A549 (cell line): ENCODE measurements at places on chromosomes 4 and X. TPM values are rescaled to one million over a fixed set of nuclear protein-coding genes. Genes with fewer than 3 reads are reported as not detected.

DNA sequence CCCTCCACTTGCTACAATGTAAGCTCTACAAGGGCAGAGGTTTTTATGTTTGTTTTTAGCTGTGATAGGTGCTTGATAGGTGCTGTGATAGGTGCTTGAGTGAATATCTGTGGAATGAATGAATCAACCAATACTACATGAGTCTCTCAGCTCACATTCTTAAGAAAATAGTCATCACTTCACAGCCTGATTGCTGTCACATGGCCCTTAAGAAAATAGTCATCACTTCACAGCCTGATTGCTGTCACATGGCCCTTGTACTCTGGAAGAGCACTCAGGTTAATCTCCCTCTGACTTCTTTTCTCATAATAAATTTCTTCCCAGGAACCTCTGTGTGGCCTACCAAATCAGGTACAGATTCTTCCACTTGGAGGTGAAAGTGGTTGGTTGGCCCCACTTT is 335.2 kb downstream of the TENM3 start:
- DNase-seq = no peak

DNA sequence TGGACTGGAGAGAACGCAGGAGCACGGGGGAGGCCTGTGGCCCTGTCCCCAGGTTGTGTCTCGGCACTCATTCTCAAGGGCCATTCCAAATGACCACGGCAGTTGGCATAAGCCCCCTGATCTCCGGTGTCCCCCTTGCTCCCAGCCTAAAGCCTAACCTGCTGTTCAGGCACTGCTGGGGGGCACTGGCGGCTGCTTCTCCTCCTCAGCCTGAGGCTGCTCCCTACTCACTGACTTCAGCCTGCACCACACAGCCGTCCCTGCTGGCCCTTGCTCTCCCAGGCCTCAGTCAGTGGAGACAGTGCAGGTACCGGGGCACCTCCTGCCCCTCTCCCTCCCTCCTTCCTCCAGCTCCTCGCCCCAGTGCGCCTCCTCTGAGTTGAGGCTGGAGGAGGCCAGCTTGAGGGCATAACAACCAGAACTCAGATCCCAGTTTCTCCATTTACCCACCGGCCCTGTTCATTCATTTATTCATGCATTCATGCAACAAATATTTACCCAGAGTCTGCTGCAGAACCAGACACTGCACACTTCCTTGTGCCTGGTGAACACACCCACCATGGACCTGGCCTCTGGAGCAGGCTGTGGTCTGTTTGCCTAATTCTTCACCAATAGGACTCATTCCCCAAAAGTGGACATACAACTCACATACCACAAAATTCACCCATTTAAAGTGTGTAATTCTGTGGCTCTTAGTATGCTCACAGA is 65.0 kb downstream of the CPZ start:
- no peak for DNase-seq

- DNase-seq = no peak
These were observed 4.5 kb downstream of the PLXNB3 start for GRCh38 chrX:153768311-153769157.

GRCh38 chrX:119991005-119991787 is 47.6 kb upstream of the NKAP start:
- DNase-seq = no peak

PPP1R2C gene
- not detected in 3 replicates for polyA plus RNA-seq

USO1 gene
- 54.7 to 60.4 TPM (median 56.4 TPM) in 3 replicates for polyA plus RNA-seq

DNA sequence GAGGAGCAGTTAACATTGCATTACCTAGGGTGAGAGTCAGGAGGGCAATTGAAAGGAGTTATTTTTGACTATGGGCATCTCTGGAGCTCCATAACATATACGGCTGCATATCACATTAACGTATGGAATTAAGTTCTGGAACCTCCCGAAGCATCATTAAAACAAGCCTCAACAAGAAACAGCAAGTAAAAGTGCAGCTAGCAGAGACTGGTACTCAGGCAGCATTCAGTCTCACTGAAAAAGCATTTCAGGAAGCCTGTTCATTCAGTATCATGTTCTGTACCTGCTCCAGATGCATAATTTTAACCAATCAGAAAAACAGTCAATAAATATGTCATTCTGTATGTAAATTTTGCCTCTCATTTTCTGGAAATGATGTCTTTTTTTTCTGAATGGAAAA is 299.6 kb downstream of the EPHA5 start:
- no peak for DNase-seq

GRCh38 chrX:31057291-31057690 is 14.6 kb downstream of the FTHL17 start:
- no peak for DNase-seq

GRCh38 chr4:153645183-153645582 is 38.9 kb upstream of the TLR2 start:
- DNase-seq = no peak

GRCh38 chrX:154140206-154140605 is 3.8 kb upstream of the OPN1LW start:
- no peak for DNase-seq

DNA sequence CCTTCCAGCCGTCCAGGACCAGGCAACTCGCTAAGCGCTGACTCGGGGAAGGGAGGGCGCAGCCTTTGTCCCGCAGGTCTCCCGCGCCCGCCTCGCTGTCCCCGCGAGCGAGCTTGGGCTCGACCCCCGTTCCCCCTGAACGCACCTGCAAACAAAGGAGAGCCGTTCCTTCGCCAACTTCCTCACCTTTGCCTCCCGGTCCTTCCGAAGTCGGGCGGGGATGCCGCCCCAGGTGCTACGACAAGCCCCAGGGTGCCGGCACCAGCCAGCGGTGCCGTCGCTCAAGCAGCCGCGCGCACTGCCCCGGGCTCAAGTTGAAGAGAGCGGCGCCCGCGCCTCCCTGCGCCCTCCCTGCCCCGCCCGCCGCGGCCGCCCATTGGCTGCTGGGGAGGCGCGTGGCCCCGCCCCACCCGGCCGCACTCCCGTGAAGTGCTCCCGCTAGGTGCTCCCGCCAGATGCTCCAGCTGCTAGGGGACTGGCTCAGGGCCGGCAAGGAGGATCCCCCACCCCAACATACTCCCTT is 107.1 kb downstream of the NSUN7 start:
- DNase-seq = peak; percentile 55
